GOT3 (cell line): ENCODE measurements at places on chromosomes 6 and 20.

DNA sequence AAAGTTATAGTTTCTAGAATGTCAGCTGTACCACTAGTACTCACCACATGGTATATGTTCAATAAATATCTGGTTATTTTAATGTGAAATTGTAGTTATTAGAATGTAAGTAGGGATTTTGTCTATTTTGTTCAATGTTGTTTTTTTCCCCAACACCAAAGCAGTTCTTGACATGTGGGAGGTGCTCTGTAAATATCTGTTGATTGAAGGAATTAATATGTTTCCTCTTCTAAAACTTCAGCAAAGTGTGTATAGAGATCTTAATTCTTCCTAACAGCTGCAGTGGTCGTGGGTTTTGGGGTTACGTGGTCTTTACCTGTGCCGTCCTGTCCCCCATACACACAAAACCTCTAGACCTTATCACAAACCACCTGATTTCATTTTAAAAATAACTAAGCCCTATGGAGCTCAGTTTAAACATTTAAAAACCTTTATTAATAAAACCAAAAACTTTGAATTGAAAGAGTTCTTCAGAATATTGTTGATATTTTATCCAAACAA lies 471.9 kb upstream of the SOX4 start:
- no peak for DNase-seq

GRCh38 chr6:1766654-1767053 lies 156.9 kb downstream of the FOXC1 start:
- no peak for DNase-seq

GRCh38 chr20:15899967-15900366 lies 673.3 kb downstream of the KIF16B start:
- DNase-seq = no peak

DNA sequence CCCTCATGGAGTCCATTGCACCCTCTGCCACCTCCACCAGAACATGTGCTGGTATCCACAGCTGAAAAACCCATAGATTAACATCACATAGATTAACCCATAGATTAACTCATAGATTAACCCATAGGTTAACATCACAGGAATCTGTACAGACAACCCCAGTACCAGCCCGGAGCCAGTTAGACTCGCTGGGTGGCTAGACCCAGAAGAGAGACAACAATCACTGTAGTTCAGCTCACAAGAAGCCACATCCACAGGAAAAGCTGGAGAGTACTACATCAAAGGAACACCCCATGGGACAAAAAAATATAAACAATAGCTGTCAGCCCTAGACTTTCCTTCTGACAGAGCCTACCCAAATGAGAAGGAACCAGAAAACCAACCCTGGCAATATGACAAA lies 25.1 kb downstream of the SERPINB9 start:
- no peak for DNase-seq

GRCh38 chr6:160015778-160016684 lies 47.1 kb downstream of the IGF2R start:
- DNase-seq = no peak

- DNase-seq = no peak
Measured at GRCh38 chr20:49699200-49699992, 14.3 kb downstream of the B4GALT5 start.

GRCh38 chr6:37860226-37860839 lies 40.8 kb downstream of the ZFAND3 start:
- no peak for DNase-seq

GRCh38 chr6:106939208-106939607 lies 35.3 kb downstream of the CD24 start:
- DNase-seq = no peak

DNA sequence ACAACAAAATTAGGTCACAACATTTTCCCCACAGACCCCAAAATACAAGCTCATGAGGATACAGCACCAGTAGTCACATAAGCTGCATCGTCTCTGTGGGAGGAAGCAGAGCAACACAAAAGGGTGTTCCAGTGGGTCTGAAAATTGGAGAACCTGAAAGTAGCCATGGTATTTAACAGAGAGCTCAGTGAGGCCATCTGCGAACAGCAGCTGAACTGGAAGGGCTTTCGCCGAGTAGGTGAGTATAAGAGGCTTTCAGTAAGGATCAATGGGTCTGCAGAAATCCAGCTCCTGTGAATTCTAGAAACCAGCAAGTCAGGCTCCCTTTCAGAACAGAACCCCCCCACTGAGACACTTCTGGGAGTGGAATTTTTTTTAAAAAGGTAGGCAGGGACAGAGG lies 120.0 kb upstream of the RREB1 start:
- DNase-seq = no peak

DNA sequence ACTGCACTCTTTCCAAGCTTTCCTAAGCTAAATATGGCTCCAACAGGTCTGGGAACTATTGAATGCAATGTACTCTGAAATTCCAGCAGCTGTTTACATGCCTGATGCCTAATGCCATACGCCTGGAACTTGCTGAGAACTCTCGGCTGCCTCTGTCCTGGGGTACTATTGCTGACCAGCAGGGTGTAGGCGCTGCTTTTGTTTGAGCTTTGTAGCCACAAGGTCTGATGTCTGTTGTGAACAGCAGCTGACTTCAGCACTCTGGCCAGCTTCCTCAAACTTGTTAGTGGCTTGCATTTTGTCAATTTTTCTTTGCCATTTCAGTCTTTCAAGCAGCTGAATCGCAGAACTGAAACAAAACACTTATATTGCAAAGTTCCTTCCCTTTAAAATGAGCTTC lies 26.7 kb downstream of the SAYSD1 start:
- DNase-seq = no peak

DNA sequence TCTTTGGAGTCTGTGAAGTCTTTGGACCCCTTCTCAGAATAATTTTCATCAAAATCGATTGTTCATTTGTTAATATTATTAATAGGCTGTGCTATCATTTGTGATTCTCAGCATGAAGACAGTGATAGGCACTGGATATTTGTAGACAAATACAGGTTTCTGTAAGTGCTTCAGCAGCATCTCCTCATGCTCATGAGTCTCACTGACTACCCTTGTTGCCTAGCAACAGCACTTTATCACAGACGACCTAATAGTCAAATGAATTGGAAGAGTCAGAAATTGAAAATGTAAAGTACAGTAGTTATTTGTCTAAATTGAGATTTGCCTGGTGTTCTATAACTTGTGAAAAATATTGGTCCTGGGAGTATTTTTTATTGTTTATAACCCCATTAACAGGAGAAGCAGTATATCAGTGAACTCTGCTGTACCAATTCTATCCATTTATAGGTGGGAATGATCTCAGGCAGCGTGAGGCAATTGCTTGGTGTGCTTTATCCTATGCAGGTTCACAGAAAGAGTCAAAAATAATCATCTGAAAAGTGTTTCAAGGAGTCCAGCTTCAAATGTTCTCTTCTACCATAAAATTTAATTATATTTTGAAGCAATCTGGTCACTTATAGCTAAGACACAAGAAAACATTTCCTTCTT lies 684.6 kb downstream of the RFPL4B start:
- DNase-seq = no peak

GRCh38 chr6:132587424-132587823 lies 2.1 kb downstream of the TAAR5 start:
- DNase-seq = no peak

GRCh38 chr20:33070111-33071053 lies 9.1 kb upstream of the BPIFB4 start:
- DNase-seq = no peak

- DNase-seq = no peak
Measured at GRCh38 chr20:1341561-1342265, 12.8 kb upstream of the SDCBP2 start.

DNA sequence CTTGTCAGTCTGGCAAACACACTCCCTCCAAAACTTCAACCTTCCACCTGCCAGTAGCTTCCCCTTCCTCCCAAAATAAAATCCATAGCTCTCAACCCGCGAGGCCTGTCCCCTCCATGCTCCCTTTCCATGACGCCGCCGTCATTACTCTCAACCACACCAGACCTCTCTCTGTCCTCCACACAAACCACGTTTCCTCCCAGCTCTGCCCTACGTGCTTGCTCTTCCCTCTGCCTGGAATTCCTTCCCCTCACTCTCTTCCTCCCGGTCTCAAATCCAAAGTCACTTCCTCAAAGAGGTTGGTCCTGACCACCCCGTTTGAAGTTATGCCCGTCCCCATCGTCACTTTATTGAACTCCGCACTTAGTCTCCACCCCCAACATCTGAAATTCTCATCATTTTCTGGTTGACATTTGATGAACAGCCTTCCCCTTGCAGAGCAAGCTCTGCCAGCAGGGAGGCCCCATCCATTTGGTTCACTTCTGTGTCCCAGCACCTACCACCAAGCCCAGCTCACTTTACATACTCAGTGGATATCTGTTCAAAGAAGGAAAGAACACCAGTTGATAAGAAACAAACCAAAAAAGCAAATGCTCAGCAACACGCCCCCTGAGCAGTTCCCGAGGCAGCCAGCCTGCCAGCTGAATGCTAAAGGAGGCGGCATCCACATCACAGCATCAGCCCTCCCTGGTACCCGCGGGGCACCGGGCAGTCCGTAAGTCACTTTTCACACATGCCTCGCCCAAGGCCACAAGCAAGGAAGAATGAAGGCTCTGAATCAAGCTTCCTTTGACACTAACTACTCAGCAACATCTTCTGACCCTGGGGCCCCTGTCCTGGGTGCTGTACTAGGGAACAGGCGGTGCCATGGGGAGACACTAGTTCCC lies 125.0 kb downstream of the NFATC2 start:
- no peak for DNase-seq
